Stimulated activated CD8-positive, alpha-beta memory T cell treated with anti-CD3 and anti-CD28 coated beads, Interleukin-7, amount 100 ng/mL, for 48 hours (primary cell): ENCODE measurements at places on chromosomes 7 and 10.

- DNase-seq = no peak
These were observed 423.8 kb downstream of the ARL4A start for GRCh38 chr7:13111230-13111629.

- no peak for DNase-seq
These were observed 14.0 kb downstream of the RASGEF1A start for GRCh38 chr10:43252783-43253341.

DNA sequence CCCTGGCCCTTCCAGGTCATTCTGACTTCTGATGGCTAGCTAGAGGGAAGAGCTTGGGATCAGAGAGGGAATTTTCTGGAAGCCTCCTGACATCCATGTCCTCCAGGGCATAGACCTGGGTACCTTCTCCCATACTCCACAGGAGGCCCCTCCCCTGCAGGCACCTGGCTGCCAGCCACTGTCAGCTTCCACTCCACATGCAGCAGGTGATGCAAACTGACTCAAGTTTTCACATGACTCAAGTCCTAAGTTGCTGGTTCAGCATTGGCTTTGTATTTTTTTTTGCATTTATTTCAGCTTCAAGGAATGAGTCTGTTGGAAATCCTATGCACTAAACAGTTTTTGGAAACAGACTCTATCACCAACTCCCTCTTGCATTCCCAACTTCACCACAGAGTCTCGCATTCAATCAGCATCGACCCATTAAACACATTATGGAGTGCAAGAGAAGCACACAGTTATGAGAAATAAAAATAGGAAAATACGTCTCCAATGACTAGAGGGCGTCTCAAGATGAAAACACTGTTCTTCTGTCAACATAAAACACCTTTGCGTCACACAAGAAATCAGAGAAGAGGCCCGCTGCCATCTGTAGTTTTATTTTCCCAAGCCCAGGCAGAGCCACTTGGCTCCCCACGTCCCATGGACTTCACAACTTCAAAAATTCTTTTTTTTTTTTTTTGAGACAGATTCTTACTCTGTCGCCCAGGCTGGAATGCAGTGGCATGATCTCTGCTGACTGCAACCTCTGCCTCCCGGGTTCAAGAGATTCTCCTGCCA is 362.6 kb upstream of the MGMT start:
- DNase-seq = no peak

DNA sequence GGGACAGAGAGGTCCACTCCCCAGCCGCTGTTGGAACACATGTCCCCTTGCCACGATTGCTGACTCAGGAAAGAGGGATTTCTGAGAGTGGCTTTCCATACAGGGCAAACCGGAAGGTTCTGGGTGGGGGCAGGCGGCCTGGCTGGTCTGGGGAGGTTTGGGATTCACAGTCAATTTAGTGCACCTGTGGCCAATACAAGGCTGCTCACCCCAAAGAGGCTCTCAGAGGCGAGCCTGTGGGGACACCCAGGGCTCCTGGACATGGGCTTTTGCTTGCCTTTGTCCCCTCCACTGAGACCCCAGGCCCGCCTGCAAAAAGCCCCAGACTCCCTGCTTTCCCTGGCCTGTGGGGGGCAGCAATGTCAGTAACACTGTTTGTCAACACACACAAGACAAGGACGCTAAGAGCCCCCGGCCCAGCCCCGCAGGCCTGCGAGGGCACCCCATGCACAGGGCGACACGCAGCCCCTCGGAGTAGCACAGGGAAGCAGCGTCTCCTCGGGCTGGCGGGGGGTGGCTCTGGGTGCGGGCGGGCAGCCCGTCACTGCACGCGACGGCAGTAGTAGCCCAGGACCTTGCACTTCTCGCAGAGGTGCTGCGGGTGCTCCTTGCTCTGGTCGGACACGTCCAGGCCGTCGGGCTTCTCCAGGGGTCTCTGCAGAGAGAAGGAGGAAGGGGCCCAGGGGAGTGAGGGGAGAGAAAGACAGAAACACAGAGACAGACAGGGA is 38.7 kb downstream of the PPIF start:
- DNase-seq = no peak

- DNase-seq = no peak
These were observed 512.8 kb upstream of the GALNT17 start for GRCh38 chr7:70619130-70619529.

GRCh38 chr10:61958805-61959204 is 57.3 kb downstream of the ARID5B start:
- no peak for DNase-seq
